ACHN (cell line): ENCODE measurements at places on chromosomes 6 and 20.
A peak's percentile ranks its signal among the peaks of the same experiment; 100 is the strongest.

DNA sequence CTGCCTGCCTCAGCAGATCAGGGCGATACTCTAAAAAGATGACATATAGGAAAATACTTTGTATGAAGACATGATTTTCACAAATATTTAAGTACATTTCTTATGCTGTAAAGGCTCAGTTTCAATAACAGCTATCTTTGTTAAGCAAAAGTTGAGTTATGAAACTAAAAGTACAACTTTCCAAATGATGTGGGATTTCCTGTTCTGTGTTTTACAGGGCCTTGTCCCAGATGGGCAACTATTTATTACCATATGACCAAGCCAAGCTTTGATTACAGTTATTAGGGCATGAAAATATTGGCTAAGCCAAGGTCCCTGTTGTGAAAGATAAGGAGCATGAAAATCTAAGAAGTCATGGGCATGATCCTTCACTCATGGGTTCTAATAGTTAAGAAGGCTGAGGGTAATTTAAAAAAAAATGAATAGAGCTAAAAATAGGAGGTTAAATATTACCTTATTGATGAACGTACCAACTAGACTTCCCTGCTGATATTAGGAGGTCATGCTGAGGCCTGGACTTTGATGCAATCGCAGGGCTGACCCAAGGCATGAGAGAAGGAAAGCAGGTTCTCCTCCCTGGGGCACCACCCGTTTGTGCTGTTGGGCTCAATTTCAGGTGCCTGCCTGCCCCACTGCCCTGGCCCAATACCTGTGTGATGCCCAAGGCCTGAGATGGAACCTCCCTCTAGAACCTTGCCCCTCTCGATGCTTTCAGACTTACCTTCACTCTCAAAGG is 294.4 kb upstream of the PRDM1 start:
- no peak for DNase-seq

DNA sequence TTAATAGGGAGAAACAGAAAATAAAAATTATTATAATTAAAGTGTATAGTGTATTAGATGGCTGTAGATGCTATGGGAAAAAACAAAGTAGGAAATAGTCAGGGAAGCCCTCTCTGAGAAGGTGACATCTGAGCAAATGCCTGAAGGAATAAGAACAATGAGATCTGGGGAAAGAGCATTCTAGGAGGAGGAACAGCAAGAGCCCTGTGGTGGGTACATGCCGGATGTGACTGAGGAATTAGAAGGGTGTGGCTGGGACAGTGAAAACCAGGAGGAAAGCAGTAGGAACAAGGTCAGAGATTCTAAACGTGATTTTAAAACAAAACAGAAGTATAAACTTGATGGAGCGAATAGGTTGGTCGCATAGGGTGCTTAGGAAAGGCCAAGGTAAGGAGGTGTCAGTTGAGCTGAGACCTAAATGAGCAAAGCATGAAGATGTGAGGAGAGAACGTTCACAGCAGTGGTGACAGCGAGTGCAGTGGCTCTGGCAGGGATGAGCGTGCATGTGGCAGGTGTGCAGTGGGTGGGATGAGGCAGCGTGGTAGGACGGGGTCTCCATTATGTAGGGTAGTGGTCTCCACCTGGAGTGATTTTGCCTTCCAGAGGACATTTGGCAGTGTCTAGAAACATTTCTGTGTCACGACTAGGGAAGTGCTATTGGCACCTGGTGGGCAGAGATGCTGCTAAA is 97.1 kb upstream of the MRPS10 start:
- no peak for DNase-seq

- no peak for DNase-seq
Observed at GRCh38 chr6:75458895-75459294, 34.7 kb downstream of the FILIP1 start.

- DNase-seq = no peak
Observed at GRCh38 chr6:22583927-22584326, 14.6 kb downstream of the HDGFL1 start.

DNA sequence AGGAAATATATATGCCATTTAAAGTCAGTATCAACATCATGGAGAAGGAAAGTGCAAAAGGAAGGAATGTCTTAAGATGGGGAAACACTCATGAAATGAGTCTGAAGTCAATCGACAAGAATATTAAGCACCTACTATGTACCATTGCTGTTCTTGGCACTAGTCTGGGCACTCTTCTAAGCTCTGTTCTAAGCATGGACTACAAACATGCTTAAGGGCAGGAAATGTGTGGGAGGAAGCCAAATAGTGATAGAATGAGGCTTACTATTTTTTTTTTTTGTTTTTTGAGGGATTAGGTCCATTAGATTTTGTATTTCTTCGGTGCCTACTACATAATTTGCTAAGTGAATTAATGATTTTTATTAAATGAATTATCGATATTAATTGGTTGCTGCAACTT is 83.8 kb upstream of the SUPT3H start:
- DNase-seq = no peak

DNA sequence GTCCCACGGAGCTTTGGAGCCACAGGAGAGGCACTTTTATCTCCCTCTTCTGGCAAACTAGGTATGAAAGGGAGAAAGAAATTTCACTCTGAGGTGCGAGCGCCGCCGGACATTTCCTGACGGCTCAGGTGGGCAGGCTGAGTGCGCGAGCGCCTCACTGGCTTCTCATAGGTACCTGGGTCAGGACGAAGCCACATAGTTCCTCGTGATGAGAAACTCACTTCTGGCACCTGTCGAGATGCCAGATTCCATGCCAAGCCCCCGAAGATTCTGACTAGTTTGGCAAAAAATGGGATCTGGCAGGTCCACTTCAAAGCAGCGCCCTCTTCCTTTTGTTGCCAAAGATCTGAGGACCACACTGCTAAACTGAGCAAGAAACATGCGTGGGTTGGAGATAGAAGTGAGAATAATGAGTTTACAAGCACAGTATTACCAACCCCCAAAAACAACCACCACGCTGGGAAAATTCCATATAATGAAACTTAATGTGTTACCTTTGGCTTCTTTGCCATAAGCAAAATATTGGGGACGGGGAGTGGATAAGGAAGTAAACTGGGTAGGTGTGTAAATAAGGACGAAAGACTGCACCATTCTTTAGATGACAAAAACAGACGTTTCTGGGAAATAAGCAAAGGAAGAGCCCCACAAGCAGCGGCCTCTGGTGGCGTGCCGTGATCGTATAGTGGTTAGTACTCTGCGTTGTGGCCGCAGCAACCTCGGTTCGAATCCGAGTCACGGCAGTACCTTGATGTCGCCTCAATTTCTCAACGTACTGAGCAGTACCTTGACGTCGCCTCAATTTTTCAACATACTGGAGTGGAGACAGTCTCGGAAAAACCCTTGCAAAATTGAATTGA is 89.8 kb upstream of the PRSS16 start:
- DNase-seq = peak; percentile 69

DNA sequence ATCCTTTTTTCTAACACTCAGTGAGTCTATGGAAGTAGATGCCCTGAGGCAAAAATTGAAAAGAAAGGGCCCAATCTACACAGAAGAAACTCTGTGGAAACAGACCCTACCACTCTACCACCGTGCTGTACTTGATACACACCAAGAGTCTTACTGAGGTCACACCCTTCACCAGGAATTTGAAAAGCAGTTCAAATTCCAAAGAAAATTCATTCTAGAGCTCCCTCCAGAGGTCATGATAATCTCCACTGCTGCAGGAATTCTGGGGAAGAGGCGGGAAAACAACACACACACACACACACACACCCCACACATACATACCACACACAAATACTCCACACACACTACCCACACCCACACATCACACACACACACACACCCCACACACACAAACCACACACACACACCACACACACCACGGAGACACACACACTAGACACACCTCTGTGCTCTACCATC is 336.8 kb downstream of the HDGFL1 start:
- peak; percentile 48 for DNase-seq

GRCh38 chr6:14380086-14380820 is 262.7 kb downstream of the CD83 start:
- no peak for DNase-seq

- DNase-seq = no peak
Observed at GRCh38 chr20:479487-479886, 17.2 kb upstream of the TBC1D20 start.

GRCh38 chr20:62025832-62026563 is 39.7 kb downstream of the TAF4 start:
- no peak for DNase-seq

GRCh38 chr6:35706468-35706867 is 17.8 kb upstream of the FKBP5 start:
- DNase-seq = no peak

DNA sequence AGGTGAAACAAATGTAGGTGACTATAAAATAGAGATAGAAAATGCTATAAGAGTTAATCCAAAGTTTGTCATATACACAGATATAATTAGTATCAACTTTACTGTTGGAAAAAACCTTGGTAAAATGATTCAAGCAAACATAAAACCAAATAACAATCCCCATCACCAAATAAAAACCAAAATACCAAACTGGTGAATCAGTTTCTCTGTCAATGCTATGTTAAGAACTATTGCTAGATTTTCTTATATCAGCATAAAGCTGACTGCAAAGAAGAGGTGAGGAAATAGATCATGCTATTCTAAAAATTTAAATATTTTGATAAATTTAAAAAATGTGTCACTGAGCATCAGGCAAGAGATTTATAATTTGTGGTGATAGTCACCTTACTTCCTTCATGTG is 658.4 kb downstream of the PHF3 start:
- no peak for DNase-seq

DNA sequence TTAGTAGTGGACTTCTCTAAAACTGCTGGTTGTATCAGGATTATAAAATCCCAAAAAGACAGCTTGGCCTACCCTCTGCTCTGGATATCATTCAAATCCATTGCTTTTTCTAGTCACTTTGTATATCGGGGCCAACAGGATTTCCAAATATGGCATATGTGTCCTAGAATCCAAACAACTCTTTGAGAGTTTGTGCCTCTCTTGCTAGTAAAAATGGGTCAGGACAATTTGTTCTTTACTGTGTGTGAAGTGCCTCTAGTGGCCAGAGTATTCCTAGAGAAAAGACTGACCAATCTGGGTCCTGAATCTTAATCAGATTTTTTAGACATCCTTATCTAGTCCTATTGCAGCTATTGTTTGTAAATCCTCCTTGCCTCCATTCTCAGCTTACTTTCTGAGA is 33.5 kb upstream of the MANEA start:
- DNase-seq = no peak

- DNase-seq = no peak
Observed at GRCh38 chr6:75603106-75603420, 1.4 kb downstream of the SENP6 start.

- DNase-seq = no peak
Observed at GRCh38 chr20:50325215-50325614, 134.6 kb downstream of the CEBPB start.

DNA sequence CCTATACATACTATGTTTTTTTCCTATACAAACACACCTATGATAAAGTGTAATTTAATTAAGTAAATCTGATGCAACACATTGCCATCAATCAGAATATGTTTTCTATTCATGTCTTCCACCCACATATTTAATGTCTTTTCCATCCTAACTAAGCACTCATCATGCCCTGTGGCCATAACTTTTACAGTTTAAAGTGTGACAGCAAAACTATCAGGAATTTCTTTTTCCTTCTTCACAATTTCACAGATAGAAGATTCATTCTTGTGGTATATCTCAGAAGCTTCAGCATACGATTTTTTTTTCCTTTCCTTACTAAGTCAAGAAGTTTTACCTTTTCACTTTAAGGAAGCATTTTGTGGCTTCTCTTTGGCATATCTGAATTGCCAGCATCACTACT is 7.0 kb upstream of the BEND6 start:
- no peak for DNase-seq

DNA sequence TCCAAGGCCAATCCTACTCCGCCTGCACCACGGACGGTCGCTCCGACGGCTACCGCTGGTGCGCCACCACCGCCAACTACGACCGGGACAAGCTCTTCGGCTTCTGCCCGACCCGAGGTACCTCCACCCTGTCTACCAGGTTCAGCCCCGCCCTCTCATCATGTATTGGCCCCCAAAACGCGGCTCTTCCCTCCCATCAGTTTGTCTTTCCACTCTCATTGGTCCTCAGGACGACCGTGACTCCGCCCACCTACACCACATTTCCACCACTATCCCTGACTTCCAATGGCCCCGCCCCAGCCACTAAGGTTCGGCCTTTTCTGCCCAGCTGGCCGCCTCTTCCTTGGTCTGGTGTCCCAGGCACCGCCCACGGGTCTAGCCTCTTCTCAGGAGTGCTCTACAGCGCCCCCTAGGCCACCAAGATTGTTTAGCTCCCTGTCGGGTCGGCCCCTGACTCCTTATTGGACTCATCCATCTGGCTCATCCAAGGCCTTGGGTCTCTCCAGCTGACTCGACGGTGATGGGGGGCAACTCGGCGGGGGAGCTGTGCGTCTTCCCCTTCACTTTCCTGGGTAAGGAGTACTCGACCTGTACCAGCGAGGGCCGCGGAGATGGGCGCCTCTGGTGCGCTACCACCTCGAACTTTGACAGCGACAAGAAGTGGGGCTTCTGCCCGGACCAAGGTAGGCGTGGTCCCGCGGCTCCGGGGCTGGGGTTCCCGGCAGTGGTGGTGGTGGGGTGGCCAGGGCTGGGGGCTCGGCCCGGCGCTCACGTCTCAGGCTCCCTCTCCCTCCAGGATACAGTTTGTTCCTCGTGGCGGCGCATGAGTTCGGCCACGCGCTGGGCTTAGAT is 3.1 kb downstream of the MMP9 start:
- DNase-seq = peak; percentile 75

GRCh38 chr6:23002044-23002619 is 432.8 kb downstream of the HDGFL1 start:
- DNase-seq = no peak
